Activated naive CD4-positive, alpha-beta T cell (primary cell): ENCODE measurements at places on chromosomes 1 and 21.

DNA sequence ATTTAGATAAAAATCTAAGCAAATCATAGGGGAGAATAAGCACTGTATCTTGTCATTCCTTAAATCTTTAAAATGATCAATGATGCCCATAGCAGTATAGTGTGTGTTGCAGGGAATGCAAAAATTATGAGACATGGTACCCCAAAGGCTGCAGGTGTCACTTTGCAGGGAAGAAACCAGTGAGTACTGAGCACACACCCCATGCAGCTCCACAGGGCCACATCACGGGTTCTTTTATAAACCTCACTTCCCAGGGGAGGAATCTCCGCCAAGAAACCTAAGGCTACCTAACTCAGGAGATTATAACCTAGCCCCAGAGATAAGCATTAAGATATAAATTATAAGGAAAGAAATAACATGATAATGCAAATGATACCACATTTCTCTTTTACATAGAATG lies 115.6 kb downstream of the APP start:
- DNase-seq = no peak

GRCh38 chr1:238681021-238681420 lies 705.3 kb upstream of the CHRM3 start:
- DNase-seq = no peak

- no peak for DNase-seq
Measured at GRCh38 chr1:221469476-221469875, 272.4 kb downstream of the DUSP10 start.

GRCh38 chr1:17170571-17170970 lies 34.4 kb upstream of the PADI1 start:
- DNase-seq = no peak

GRCh38 chr1:4710592-4711415 lies 56.4 kb downstream of the AJAP1 start:
- DNase-seq = no peak

DNA sequence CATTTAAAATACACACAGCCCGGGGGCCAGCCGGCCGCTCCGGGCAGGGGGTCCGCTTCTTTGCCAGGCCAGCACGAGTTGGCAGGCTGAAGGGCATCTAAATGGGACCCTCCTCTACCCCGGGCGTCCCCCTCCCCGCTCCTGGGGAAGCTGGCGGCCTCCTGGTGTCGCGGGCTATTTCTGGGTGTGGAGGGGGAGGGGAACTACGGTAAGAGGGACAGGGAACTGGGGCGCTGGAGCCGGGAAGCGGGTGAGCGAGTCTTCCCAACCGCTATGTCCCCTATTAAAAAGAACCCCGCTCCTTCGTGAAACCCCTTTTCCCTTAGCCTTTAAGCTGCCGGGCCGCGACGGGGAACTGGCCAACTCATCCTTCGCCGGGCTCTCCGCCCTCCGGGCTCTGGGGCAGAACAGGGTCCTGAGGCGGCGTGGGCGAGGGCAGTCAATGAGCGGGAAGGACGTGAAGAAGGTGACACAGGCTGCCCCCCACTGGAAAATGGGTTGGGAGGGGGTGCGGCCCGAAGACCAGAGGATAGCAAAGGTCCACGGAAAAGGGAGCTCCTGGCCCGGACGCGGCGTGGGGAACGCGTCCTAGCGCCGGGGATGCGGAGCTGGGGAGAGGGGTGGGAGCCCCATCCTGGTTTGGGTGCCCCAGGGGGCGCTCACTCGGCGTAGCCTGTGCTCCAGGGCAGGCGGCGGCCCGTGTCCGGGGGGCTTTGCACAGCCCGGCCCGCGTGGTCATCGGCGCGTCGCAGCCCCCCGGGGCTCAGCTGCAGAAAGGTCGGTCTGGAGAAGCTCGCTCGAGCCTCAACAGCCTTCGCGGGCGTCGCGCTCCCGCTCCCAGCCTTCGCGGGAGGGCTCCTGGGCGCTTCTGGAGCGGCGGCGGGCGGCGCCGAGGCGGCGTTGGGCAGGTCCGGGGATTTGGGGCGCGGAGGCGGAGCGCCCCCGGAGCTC lies 544 bp downstream of the PPM1J start:
- no peak for DNase-seq

DNA sequence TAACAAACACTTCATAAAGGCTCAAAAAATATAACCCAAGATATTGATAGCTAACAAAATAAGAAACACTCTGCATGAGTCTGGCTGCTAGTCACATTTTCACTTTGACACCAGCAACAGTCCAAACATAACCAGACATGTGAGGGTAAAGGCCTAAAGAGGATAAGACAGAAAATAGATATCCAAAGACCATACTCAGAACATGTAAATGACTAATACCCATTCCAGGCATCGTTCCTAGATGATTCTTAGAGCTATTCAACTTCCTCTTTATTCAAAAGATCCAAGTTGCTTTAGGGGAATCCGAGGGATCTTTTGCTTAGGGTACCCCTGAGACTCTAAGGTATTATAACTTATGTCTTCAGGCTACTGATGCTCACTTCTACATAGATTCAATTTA lies 5.1 kb downstream of the COL24A1 start:
- no peak for DNase-seq

DNA sequence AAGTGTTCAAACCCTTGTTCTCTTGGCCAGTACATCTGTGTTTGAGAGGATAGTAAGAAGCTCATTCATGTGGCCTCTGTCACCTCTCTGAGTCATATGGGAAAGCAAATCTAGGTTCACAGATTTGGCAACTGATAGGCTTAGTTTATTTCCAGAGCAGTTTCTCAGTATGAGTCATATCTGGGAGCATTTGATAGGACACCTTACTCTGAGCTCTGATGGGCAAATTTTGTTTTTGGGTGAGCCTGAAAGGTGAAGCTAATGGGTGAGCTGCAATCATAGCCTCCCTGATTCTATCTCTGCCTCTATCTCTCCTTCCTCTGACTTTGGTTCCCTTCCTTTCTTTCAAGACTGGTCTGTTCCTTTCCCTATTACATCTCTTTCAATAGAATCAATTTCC lies 134.4 kb downstream of the S1PR1 start:
- DNase-seq = no peak

GRCh38 chr1:218996362-218996761 lies 177.3 kb upstream of the LYPLAL1 start:
- DNase-seq = no peak

DNA sequence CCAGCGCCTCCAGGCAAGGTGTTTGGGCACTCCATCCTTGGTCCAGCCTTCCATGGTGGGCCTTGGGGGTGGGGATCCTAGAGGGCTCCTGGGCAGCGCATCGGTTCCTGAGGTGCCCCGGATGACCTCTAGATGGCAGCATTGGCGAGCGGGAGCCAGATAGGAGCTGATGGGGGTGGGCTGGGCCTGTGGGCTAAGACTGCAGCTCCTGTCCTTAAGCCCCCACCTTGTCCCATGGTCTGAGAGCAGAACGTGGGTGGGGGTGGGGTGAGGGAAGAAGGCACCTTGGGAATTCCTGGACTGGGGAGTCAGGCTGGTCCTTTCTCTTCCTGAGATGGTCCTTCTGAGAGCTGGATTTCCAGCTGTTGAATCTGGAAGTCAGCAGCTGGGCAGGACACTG lies 93.4 kb upstream of the CSF3R start:
- peak; percentile 15 for DNase-seq

GRCh38 chr1:42422737-42423136 lies 33.1 kb downstream of the ZMYND12 start:
- no peak for DNase-seq

GRCh38 chr1:204592246-204592948 lies 76.2 kb downstream of the MDM4 start:
- DNase-seq = no peak

GRCh38 chr21:45324489-45325205 lies 37.0 kb upstream of the POFUT2 start:
- DNase-seq = no peak

GRCh38 chr1:79808816-79809475 lies 802.4 kb upstream of the ADGRL4 start:
- no peak for DNase-seq

DNA sequence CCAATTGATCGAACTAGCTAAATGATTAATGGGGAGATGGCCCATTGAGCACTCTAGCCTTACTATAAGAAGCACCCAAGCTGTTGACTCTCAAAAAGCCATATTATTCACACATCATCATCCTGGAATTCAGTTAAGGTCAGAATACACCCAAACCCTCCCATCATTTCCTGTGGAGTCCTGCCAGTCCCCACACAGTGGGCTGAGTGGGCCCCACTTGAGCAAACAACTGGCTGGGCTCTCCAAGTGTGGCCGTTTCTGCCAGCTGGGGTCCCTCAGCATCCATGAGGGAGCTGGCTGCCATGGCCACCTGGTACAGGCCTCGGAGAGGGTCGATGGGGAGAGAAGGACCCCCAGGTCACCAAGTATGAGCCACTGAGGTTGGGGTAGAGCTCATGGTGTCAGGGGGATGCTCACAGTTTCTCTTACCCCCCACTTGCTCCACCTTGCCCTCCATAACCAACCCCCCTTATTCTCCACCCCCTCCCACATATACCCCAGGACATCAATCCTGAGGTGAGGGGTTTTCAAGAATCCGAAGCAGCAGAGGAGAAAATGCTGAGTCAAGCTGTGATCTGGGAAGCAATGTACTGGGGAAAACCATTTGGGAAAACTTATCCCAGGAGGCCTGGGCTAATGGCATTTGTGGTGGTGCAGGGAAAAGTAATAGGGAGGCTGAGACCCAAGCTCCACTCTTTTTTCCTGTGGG lies 60.3 kb downstream of the UBE2T start:
- DNase-seq = no peak

GRCh38 chr21:38831526-38832467 lies 26.1 kb downstream of the ETS2 start:
- DNase-seq = no peak

GRCh38 chr1:83761167-83762038 lies 237.5 kb downstream of the TTLL7 start:
- DNase-seq = no peak

GRCh38 chr21:25461725-25462124 lies 145.6 kb downstream of the MRPL39 start:
- DNase-seq = no peak

GRCh38 chr1:29121936-29122681 lies 1.6 kb downstream of the TMEM200B start:
- no peak for DNase-seq

GRCh38 chr1:41936107-41936506 lies 17.4 kb upstream of the HIVEP3 start:
- DNase-seq = no peak

DNA sequence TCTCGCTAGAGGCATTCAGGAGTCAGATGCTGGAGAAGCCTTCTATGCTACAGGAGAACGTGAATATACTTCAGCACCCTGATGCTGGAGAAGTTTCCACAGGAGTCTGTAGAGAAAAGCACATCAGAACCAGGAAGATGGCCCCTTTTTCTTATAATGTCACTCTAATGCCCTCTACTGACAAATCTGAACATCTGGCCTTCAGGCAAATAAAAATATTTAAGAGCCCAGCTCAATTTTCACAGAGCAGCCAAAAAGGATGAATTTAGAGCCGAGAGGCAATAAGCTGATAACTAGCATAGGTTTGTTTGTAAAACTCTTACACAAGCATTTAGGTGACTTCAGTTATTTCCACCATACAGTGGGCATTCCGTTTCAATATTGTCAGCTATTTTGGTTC lies 3.8 kb upstream of the RRP15 start:
- no peak for DNase-seq

DNA sequence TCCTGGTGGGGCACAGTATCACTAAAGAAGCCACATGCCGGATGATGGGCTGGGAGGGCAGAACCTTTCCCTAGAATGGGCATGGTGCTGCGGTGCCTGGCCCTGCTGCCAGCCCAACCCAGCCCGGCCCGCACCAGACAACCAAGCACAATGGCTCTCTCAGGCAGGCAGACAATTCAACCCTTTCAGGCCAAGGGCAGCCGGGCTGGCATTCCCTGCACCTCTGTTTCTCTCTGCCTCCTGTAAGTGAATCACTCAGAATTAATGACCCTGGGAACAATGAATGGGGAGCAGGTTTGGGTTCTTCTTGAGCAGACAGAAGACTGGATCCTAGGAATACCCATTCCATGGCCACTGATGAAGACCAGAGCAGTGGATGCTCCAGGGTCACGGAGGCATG lies 41.0 kb upstream of the IFFO2 start:
- DNase-seq = no peak

DNA sequence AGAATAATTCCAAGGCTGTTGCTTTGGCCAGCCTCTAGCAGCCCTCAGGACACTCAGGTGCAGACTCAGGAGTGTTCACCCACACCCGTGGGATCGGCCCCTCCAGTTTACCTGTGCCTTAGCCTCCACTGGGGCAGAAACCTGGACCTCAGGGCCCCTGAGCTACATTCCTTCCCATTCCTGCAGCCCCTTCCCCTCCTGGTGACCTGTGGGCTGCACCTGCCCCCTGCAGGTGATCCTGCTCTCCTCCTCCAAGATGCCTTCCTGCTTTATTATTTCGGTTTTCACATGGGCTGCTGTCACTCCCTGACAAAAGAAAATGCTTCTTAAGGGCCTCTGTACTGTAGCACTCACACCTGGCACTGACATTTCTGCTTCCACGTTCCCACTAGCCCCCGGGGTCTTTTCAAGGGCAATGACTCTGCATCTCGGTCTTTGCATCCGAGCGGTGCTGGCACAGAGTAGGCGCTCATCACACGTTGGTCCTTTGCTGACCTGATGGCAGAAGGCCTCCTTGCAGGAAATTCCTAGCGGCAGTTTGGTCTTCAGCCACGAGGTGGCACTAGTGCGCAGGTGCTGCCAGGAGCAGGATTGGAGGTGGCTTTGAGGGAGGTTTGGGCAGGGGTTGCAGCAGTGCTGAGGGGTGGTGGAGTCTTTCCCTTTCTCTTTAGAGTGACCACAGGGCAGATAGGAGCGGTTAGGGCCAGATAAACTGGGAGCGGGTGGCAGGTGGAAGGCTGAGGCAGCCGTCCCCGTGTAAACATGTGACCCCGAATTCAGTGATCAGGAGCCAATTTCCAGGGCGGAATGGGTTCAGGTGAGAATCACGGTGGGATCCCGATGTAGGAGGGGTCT lies 25.3 kb upstream of the ETV3 start:
- DNase-seq = peak; percentile 73

DNA sequence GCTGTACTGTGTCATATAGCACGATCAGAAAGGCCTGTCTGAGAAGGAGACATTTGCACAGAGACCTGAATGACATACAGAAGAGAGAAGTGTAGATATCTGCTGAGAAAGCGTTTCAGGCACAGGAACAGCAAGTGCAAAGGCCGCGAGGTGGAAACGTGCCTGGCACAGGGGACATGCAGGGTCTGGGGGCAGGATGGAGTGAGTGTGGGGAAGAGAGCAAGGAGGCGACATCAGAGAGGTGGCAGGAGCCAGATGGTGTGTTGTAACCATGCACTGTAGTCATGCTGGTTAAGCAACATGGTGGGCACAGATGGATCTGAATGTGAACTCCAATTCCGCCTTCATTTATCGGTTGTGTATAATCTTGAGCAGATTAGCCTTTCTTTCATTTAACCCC lies 13.0 kb downstream of the KRTCAP2 start:
- DNase-seq = no peak

- no peak for DNase-seq
Measured at GRCh38 chr1:65206836-65207235, 58.8 kb downstream of the AK4 start.

- DNase-seq = no peak
Measured at GRCh38 chr1:175635092-175635491, 108.3 kb downstream of the TNR start.
